Endothelial cell of umbilical vein (primary cell): ENCODE measurements at places on chromosomes 12 and 14. TPM values are rescaled to one million over a fixed set of nuclear protein-coding genes. Genes with fewer than 3 reads are reported as not detected.

GRCh38 chr14:70683983-70684382 is 42.3 kb downstream of the TTC9 start:
- no peak for DNase-seq

DNA sequence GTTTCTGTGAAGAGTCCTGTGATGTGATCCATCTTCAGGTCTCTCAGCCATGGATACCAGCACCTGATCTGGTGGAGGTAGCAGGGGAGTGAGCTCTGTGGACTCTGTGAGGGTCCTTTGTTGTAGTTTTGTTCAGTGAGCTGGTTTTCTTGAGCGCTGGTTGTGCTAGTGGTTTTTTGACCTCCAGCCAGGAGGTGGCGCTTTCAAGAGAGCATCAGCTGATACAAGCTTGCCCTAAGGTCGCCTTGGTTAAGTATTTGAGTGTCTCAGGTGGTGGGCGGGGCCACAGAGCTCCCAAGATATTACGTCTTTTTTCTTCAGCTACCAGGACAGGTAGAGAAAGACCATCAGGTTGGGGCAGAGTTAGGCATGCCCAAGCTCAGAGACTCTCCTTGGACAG is 139.7 kb downstream of the TTLL5 start:
- DNase-seq, result no peak

DNA sequence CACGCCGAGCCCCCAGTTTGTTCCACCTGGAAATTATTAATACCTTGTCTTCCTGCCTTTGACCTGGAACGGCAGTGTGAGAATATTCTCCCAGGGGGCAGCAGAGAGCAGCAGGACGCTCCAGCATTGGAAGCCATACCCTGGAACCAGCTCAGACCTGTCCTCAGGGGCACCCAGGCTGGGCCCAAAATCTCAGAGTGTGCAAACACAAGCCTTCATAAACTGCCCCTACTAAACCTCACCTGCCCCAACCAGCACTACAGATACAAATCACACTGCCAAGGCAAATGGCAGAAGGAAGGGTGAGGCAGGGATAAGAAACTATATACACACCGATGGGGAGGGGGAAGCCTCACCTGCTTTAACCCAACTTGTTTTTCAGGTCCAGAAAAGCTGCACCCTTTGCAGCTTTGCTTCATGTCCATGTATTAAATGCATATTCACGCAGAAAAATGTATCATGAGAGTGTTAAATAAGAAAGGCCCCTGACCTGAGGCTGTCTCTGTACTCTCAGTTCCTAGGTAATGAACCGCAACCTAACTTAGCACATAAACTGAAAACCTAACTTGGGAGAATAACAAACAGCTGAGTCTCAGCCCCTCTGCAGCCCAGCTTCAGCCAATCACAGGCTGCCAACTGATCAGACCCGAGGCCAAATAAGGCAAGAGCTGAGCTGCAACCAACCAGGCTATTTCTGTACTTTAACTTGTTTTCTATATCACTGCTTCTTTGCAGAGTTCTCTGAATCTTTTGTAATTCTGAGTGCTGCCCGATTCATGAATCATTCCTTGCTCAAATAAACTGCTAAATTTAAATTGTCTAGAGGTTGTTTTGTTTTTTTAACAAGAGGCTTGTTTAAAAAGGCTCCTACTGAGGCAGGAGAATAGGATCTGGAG is 130.1 kb downstream of the SPTSSA start:
- peak; percentile 51 for DNase-seq

DNA sequence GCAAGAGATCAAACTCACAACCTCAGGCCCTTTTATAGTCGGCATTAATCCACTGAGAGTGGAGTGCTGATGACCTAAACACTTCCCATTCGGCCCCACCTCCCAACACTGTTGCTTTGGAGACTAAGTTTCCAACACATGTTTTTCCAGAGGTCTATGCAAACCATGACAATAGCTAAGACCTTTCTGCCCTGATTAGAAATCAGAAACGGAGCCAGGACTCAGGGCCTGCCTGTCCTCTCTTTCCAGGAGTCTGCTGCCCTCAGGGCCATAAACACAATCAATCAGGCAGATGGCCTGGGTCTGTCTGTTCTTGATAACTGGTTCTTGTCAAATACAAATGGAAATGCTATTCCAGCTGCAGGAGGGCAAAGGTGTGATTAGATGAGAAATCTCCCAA is 97.2 kb upstream of the PSMC1 start:
- DNase-seq, result no peak

DNA sequence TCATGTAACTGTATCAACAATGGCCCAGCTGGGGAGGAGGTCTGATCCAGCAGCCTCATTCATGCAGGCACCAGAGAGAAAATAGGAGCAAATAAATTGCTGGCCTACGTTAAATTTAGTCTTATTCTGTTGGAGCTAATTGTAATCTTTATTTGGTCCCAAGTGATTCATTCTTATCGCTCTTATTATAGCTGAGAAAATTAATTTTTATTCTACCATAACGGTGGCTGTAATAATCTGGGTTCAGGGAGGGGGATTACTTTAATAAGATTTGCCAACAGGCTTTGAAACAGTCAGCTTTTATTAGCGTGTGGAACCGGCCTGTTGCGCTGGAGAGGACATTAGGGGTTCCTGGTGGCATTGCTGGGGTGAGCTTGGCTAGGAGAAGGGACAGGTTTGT is 254.9 kb downstream of the AACS start:
- no peak for DNase-seq

DNA sequence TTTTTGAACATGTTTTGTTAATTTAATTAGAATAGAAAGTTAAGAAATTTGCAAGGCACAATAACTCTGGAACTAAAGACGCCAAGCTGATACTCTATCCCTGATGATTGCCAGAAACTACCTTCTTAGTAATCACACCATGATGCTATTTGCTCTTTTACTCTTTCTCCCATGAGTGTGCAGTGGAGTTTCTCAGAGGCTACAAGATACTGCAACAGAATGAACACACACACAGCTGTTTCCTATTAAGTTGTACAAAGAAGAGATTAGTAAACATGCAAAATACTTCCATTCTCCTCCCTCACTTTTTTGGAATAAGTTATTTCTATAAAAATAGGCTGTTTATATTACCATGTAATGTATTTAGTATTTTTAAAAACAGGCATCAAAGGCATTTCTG is 1367.5 kb downstream of the AACS start:
- DNase-seq, result no peak

The ESRRB gene
- not detected in 2 replicates for total RNA-seq

The ENO2 gene
- total RNA-seq, result 13.8 and 18.6 TPM in 2 replicates

The HPD gene
- total RNA-seq, result not detected in 2 replicates

The DBX2 gene
- not detected in 2 replicates for total RNA-seq

The GNG2 gene
- not detected in 2 replicates for total RNA-seq
